ENCODE measurements at places on chromosomes 4 and X.

- DNase-seq, result no peak
Measured at GRCh38 chr4:66555301-66555700, 885.0 kb upstream of the EPHA5 start.

DNA sequence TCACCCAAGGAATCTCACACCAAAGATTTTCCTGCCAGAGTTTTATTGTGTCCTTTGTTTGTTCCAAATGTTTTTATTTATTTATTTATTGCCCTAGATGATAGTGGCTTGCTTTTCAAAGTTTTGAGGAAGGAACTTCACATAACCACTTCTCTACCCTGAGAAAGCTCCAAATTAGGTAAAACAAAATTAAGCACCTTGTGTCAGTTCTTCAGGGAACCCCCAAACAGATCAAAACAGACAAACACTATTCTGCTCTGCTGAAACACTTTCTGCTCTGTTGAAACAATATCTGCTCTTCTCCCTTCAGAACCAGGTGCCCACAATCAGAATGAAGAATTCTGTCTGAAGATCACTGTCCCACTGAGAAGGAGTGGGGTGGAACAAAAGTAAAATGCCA is 16.5 kb upstream of the CYBB start:
- DNase-seq, result no peak

DNA sequence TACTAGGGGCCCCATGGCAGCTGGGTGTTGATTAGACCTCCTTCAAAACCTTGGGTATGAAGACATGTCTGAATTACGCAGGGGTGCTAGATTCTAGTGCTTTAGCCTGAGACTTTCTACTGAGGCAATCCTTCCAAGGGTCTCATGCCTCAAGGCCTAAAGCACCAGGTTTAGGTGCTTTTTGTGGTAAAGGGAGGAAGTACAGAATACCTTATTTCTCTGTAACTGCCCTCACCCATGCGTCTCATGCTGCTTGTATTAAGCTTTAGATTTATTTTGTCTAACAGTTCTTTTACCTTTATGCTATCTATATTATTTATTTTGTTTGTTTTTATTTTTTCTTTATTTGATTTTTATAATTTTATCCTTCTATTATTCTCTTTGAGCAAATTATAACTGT is 190.2 kb upstream of the GK2 start:
- DNase-seq, result no peak

- no peak for DNase-seq
Measured at GRCh38 chr4:70958681-70959080, 34.8 kb upstream of the DCK start.

- no peak for DNase-seq
Measured at GRCh38 chr4:169658975-169659715, 38.8 kb downstream of the CLCN3 start.

- DNase-seq, result no peak
Measured at GRCh38 chrX:9677098-9677739, 88.4 kb downstream of the GPR143 start.

- DNase-seq, result no peak
Measured at GRCh38 chr4:147640331-147640730, 23.1 kb downstream of the TMEM184C start.

DNA sequence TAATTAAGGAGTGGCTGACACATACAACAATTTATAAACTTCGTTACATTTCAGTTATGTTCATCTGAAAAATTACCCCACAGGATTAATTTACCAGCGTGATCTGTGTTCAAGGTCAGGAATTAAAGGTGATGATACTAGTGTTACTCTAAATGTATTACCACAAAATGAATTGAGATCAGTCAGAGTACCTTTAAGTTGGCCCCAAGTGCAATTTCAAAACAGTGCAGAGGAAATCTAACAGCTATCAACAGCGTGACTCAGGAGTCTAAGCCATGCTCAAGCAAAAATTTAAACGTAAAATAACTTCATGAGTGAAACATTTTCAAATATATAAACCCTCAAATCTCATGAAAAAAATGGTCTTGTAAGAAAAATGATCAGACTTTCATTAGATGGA is 18.7 kb downstream of the ANTXR2 start:
- DNase-seq, result no peak

- DNase-seq, result no peak
Measured at GRCh38 chrX:1244164-1245076, 24.2 kb upstream of the CSF2RA start.

DNA sequence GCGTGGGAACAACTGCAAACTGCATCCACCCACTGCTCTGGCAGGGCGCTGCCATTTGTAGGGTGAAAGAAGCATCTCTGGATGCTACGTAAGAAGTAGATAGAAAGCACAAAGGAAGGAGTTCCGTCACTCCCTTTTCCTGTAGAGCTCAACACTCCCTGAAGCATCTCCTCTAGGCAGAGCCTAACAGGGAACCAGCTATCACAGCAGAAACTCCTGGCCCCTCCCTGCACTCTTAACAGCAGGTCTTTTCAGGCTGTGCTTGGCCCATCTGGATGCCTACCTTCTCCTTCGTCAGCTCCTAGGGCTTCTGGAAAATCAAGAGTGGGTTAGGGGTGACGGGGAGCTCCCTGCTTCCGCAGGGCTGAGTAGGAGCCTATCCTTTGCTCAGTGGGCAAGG is 112.9 kb upstream of the TLL1 start:
- no peak for DNase-seq

DNA sequence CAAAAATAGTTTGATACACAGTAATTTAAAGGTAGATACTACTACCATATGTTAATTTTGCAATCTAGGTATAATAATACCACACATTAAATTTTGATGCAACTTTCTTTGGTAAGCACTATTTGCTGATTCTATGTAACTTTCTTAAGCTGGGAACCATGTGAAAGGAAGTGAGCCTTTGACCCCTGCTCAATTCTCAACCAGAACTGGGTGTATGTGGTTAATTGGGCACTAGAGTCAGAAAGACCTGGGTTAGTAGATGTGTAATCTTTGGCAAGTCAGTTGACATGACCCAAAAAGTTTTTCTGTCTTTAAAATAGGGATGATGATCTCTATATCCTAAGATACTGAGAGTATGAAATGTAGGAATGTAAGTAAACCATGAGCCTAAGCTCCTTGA is 22.4 kb downstream of the TLR2 start:
- DNase-seq, result no peak

- DNase-seq, result no peak
Measured at GRCh38 chr4:121380776-121381462, at the start of gene QRFPR. Gene QRFPR, minus strand, starts transcription at chr4:121381018. Its CDS starts 371 bp downstream, at chr4:121380647.

- DNase-seq, result no peak
Measured at GRCh38 chr4:162352580-162353107, 188.8 kb upstream of the FSTL5 start.

DNA sequence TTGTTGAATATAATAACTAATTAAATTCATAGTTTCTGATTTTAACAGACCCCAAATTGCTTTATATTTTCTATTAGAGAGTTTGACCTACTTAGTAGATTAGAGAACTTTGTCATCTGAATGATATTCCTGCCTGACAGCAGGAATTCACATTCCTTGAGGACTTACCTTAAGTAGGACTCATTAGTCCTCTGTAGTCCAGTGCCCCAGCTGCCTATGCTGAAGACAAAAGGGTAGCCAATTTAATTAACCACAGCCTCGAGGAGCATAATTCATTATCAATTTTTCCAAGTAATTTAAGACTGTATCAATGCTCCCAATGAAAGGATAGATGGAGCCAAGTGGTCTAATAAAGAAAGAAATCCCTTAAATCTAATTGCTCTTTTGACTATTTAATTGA is 1405.0 kb upstream of the IGFBP7 start:
- no peak for DNase-seq

DNA sequence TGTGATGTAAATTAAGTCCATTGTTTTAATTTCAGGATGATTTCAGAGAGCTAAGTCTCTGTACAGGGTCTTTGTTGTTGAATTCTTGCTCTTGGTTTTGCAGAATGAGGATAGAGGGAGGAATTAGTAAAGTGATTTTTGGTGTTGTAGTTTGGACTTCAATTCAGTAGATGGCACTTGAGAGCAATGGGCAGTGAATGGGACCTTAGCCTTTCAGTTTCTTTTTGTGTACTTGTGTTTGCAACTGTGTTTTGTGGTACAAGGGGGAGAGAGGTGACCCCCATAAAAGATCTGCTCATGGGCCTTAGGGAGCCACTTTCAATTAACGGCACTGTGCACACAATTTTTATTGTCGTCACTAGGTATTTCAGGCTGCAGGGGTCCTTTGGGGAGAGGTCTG is 340.0 kb downstream of the DCAF12L2 start:
- DNase-seq, result no peak

DNA sequence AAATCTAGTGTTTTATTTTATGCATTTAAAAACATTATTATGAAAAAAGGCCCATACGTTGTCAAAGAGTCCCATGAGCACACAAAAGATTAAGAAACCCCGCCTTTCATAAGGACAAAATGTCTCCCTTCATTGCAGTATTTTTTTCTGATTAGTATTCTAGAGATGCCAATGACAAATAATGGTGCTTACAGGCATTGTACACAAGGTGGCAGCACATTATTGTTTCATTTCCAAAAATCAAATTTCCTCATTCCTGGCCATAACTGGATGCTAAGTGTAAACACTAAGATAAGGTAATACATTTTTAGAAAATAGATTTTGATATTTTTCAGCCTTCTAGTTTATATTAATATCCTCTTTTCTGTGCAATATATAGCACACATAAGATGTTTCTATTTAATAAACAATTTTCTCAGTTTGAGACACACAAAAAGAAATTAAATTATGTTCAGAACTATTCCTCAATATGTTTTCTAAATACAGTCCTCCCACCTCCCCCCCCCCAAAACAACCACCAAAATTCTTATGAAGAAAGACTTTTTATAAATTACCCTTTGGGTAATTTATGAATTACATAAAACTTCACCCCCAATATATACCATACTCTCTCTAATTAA is 47.7 kb downstream of the TIGD2 start:
- DNase-seq, result no peak

GRCh38 chr4:123939621-123940020 is 543.0 kb downstream of the SPRY1 start:
- no peak for DNase-seq

GRCh38 chr4:184416913-184417734 is 57.2 kb downstream of the IRF2 start:
- no peak for DNase-seq

DNA sequence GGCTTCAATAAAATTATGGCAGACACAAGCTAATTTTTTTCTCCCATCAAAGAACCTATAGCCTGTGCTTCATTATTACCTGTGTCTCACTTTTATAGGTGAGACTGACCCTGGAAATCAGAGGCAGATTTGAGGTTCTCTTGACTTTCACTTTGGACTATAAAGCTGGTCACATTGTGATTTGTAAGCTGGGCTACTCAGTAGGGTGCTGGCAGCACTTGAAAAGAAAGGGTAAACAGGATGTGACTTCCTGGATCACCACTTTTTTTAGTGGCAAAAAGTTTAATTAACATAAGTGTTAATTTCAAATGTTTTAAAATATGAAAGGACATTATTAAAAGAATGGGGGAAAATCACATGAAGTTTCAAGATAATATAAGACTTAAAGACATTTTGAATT is 50.6 kb upstream of the GATB start:
- DNase-seq, result no peak

DNA sequence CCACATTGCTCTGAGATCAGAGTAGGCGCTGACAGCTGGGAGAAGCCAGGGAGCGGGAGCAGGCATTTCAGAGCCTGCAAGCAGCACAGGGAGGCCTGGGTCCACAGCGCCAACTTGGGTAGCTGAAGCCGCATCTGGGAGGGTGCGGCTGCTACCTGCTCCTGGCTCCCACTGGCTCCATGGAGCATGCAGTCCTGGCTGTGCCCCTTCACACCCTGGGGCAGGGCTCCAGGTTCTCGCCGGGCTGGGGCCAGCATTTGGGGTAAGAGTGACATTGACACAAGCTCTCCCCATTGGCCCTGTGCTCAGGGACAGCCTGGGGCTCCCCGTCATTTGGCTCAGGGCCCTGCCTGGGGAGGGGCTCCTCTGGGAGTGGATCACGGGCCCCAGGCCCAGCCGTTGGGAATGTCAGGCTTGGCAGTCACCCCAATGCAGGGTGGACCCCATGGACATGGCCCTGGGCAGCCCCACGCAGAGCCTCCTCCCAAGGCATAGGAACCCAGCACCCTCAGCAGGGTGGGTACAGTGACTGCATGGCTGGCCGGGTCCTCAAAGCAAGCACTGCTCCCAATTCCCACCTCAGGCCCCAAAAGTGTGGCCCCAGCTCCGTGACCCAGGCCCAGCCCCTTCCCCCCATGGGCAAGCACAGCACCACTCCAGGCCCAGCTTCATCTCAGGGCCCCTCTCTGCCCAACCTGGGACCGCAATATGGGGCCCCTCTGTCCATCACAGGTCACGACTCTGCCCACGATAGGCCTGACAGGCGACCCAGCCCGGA is 82.4 kb downstream of the PRDM5 start:
- DNase-seq, result no peak

DNA sequence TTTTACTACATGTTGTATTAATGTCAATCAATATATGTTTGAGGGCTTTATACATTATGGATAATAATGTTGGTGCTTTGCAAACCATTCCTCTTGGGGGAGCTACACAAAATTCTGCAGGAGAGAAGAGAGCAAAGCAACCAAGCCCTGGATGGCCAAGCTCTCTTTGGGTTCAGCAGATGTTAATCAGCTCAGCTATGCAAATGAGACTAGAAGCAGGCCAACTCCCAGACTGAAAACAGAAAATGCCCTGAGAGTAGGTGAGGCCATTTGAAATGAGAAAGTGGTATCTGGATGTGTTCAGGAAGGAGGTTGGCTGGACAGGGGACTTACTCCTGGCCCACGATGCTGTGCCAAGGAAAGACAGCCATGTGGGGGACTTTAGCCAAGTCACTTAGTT is 387.0 kb downstream of the BCOR start:
- DNase-seq, result no peak

Data from activated B cell treated with CpG ODN at 0.5 μM for 24 hours (primary cell).